ENCODE measurements at places on chromosomes 12 and 14.

DNA sequence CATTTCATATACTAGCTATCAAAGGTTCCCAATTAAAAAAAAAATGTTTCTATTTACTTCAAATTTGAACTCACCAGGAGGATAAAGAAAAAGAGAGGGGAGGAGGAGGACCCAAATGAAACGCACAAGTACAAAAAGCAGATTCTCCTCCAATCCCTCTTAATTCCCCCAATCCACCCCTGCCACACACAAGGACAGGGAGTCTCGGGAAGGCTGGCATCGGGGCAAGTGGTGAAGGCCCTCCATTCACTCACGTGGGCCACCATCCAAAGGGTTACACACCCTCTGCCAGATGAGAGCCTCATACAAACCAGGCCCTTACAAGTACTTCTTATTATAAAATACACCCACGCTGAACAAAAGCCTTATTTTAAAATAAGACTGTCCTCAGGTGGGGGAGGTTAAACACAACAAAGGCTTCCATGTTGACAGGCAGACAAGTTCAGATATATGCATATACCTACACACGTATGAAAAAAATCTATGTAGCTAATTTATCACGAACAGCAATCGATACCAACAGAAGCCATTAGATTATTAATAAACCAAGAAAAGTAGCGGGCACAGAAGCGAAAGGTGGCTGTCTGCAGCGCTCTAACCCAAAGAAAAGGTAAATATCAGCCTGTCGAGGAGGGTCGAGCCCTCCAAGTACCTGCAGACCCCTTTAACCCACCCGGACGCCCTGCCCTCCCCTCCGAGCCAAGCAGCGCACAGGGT lies 1.5 kb downstream of the ATP2B1 start:
- peak; percentile 13 for DNase-seq

DNA sequence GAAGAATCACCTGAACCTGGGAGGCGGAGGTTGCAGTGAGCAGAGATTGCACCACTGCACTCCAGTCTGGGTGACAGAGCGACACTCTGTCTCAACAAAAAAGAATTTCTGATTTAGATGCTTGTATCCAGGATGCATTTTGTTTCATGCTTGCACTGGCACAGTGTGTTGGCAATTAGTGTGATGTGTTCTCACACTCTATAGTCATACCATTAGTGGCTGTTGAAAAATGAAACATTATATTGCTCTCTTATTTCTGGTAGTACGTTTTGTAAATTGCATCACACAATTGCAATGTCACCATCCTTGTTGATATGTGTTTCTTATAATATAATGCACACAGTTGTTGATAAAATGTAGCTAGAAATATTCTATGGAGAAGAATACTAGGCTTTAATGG lies 51.3 kb upstream of the RMST start:
- no peak for DNase-seq

- DNase-seq: no peak
These were observed 1.1 kb upstream of the RHOF start for GRCh38 chr12:121794534-121795033.

DNA sequence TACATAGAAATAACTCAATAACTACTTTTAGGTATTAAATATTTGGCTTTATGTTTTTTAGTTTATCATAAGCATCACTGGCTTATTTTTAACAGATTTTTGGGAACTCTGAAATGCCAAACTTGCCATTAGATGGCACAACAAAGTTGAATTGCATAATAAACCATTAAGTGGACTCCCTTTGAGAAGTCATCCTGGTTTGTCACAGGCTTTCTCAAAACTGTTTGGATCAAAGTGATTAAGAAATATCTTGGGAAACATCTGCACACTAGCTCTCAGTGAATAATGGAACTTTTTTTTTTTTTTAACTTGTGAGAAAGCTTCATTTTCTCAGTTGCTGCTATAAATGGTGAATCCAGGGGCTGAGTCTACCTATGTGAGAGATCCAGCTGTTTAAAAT lies 4.3 kb downstream of the SLC16A7 start:
- DNase-seq: peak; percentile 44

- DNase-seq: peak; percentile 1
These were observed 252.1 kb upstream of the NAV3 start for GRCh38 chr12:77578466-77579220.

- DNase-seq: no peak
These were observed 244.1 kb downstream of the BTG1 start for GRCh38 chr12:91901381-91902074.

DNA sequence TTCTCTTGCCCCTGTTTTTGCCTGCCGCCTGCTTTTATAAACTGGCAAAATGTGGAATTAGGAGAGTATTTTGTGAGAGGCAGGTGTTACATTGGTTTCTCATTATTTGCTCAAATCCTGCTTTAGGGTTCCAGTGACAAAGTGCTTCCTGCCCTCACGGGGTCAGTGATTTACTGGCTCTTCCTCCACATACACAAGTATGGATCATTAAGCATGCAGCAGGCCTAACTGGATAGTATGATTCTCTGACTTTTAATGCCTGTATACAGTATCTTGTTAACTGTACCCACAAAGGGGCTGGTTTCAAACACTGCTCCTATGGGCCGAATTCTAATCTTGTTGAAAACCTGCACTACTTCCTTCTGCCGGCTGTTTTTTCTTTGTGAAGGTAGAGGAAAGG lies 63.2 kb downstream of the PTCSC3 start:
- no peak for DNase-seq

- no peak for DNase-seq
These were observed 71.0 kb upstream of the CRY1 start for GRCh38 chr12:107164392-107164791.

GRCh38 chr14:78519863-78520262 lies 349.7 kb downstream of the NRXN3 start:
- peak; percentile 23 for DNase-seq

- DNase-seq: no peak
These were observed 2.3 kb upstream of the AGAP2 start for GRCh38 chr12:57740656-57741412.

GRCh38 chr12:103783744-103784664 lies 57.0 kb downstream of the NT5DC3 start:
- no peak for DNase-seq

DNA sequence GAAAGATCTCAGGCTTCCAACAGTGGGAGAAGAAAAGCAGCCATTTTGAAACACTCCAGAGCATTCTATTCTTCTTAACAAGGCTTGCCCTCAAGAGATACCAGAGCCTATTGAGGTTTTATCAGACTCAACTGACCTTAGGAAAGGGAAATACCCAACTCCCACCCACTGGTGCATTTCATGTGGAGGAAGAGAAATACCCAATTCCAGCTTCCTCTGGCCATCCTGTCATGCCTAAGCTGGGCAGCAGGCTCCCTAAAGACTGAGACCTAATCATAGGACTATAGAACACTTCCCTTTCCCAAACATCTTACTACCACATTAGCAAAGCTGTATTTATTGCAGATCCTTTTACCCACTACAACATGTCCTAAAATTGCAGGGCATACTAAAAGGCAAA lies 164.5 kb downstream of the KIF21A start:
- no peak for DNase-seq

- DNase-seq: no peak
These were observed 179.1 kb downstream of the KIF26A start for GRCh38 chr14:104317492-104317805.

DNA sequence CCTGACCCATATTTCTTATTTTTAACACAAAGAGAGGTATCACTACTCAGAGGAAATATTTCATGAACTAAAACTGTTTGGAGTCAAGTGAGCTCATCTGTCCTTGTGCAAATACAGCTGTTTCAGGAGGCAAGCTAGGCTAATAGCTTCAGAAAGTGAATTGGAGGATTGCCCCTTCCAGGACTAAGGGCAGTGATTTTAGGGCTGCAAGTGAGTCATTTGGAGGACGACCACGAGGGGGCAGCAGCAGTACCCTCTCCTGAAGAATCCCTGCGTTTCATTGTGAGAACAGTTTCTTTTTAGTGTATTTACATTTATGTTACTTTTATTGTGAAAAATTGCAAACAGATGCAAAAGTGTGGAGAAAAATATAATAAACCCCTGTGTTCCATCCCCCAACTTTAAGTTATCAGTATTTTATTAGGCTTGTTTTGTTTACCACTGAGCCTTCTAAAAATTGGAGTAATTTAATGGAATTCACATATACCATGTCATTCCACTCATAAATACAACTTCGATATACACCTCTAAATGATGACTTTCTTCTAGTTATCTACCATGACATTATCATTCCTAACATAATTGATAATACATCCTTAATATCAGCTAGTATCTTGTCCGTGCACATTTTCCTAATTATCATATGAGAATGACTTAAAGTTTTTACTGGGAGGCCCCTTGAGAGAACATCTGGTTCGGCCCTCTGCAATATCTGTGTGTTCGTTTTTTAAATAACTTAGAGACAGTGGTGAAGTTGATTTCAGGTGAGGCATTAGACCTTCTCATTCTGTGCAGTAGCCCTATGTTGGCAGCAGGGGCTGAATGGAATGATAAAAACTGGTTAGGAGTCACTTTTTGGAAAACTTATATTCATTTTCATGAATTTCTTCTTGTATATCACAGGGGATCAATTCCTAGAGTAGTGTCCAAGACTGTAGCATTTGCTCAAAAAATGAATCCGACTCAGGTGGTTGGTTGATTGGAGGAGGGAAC lies 13.7 kb downstream of the FOXJ2 start:
- peak; percentile 79 for DNase-seq

GRCh38 chr14:24110060-24110459 lies 4.5 kb upstream of the DCAF11 start:
- no peak for DNase-seq

- peak; percentile 36 for DNase-seq
These were observed 61.0 kb upstream of the PTHLH start for GRCh38 chr12:28033538-28033915.

- no peak for DNase-seq
These were observed 372.8 kb downstream of the TMEM121 start for GRCh38 chr14:105899071-105899641.

GRCh38 chr14:68898248-68899032 lies 80.7 kb downstream of the ACTN1 start:
- no peak for DNase-seq

DNA sequence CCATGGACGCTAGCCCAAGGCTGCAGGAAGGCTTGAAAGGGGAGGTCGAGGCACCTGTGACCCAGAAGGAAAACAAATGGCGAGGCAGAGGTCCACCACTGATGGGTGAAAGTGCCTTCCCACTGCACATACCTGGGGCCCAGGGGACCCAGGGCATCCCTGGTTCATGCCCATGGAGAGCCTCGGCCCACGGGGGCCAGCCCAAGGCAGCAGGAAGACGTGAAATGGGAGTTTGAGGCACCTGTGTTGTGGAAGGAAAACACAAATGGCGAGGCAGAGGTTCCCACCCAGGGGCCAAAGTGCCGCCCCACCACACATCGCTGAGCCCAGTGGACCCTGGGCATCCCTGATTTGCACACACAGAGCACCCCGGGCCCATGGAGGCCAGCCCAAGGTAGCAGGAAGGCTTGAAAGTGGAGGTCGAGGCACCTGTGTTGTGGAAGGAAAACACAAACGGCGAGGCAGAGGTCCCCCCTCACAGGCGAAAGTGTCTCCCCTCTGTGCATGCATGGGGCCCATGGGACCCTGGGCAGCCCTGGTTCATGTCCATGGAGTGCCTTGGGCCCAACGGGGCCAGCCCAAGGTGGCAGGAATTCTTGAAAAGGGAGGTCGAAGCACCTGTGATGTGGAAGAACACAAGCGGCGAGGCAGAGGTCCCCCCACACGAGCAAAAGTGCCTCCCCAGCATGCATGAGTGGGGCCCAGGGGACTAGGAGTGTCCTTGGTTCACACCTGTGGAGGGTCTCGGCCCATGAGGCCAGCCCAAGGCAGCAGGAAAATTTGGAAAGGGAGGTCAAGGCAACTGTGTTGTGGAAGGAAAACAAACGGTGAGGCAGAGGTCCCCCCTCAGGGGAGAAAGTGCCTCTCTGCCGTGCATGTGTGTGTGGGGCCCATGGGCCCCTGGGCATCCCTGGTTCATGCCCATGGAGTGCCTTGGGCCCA lies 383.3 kb downstream of the ALG10 start:
- DNase-seq: no peak

DNA sequence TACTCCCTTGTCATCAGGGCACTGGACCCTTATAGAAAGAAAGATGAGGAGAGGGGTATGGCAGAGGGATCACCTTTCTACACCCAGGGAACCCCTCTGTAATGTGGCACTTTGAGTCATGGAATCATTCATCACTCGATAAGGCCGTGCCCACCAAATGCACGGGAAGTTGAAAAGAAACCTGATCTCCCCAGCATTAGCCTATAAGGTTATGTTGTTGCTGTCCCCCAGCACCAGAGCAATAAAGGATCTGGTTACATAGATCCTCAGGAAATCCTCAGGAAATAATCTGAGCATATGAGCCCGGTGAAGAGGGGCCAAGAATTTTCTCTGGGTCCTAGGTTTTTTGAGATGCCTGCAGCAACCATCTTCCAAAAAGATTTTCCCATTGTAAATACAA lies 148.8 kb upstream of the CRY1 start:
- DNase-seq: no peak

GRCh38 chr14:87640553-87640952 lies 352.4 kb downstream of the GALC start:
- no peak for DNase-seq

- DNase-seq: no peak
These were observed 19.2 kb downstream of the DCAF4 start for GRCh38 chr14:72945356-72946027.

- DNase-seq: peak; percentile 55
These were observed 6.4 kb upstream of the GPR68 start for GRCh38 chr14:91250912-91251311.

DNA sequence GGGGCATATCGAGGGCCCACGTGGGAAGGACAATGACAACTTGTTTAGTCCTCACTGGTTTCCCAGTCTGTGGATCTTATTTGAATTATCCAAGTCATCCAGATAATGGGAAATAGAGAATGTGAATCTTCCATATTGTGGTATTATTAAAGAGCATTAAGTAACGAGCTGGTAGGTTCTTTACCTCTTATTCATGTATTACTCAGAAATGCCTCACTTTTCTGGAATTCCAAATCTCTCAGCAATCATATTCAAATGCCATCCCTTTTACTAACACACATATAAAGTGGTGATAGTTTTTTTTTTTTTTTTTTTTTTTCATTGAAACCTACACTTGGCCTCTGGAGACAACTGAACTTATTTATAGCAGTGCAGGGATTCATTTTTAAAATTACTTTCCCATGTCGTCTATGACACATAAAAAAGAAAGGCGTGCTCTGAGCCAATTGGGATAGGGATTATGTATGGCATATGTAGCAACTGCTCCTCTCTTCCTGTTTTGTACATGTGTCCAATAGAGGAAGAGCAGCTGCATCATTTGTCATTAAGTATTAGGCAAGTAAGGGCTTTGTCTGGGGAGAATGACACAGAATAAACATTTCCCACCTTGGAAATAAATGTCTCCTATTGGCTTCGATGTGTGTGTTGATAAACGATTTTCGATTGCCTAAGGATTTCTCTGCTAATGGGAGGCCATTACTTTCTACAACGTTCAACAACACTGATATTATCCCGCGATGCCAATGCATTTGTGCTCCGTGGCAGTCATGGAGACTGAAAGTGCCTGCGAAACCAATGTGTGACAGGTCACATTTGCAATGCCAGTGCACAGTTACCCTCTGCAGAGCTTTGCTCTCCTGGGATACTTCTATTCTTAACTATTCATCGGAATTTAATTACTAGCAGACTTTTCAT lies 78.6 kb upstream of the IFNG-AS1 start:
- peak; percentile 99 for DNase-seq

GRCh38 chr14:70340002-70340401 lies 19.5 kb downstream of the COX16 start:
- DNase-seq: no peak
